Kidney (tissue), 22 donors: ENCODE measurements at places on chromosomes 5 and 9. TPM values are rescaled to one million over a fixed set of nuclear protein-coding genes. Genes with fewer than 3 reads are reported as not detected.

- DNase-seq: no peak
Measured at GRCh38 chr5:131377785-131378325, 114.0 kb downstream of the CDC42SE2 start.

DNA sequence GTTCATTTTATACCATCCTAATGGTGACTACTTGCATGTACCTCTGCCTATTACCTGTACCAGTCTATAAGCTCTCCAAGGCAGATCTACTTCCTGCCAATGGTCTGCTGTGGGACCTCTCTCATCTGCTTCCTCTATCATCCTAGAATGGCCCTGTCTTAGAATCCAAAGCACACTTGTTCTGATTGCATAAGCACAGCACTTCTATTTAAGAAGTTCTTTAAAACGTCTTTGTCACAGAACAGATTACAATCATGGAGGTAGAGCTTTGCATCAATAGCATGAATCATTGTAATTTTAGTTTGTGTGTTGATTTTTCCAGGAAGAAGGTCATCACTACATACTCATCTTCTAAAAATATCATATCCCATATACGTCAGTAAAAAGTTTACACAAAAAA, 131.8 kb upstream of the ACOT12 start:
- DNase-seq: no peak

DNA sequence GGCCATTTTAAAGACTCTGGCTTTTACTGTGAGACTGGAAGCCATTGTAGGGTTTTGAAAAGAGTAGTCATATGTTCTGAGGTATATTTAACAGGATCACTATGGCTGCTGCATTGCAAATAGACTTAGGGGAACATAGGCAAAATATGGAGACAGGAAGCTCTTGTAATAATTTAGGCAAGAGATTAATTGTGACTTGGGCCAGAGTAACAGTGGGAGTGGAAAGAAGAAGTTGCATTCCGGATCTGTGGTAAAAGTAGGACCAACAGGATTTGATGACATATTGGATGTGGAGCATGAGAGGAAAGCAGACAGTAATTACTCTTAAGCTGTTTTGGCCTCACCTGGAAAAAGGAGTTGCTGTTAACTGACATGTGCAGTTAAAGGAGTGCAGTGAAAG, 85.6 kb downstream of the SMIM15 start:
- no peak for DNase-seq

DNA sequence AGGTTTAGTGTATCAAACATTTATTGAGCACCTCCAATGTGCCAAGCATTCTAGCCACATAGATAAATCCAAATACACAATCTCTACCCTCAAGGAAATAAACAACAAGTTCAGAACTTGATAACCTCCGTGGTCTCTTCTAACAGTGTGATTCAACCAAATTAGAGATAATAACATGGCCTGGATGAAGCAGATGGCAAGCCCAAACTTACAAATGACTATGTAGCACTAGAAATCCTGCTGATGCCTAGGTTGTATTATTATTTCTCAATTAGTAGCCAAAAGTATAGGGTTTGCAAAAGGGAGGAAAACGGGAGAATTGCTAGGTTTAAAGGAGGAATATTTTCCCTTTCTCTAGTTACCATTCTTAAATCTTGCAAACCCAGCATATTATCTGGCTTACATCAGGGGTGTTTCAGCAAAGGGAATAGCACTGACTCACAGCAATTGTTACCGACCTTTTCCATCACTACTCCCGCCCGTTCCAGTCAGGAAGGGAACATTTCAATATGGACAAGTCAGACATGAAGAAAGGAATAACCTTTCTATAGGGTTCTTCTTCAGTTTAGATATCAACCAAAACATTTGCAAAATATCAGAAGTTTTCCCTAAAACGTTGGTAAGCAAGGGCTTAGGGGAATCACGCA, 2.3 kb downstream of the DPYSL3 start:
- no peak for DNase-seq

DNA sequence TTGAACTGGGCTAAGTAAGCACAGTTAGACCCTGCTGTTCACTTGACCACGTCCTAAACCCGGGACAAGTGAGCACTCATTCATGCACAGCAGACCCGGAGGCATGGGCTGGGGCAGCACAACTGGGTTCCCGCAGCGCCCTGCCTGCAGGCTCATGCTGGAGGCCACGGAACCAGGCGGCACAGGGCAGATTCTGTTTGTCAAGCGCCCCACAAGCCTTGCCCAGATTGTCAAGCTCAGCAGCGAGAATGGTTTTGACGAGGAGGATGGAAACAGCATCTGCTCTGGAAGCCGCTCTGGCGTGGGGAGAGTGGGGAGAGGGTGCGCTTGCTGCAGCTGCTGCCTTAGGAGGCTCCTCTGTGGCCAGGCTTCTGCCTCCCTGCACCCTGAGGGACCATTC, 32.7 kb downstream of the PRRT1B start:
- peak; percentile 35 for DNase-seq

The CACNA1B gene
- not detected for polyA plus RNA-seq

The SLC1A3 gene
- 1.1 TPM for polyA plus RNA-seq

The KCNV2 gene
- not detected for polyA plus RNA-seq

DNA sequence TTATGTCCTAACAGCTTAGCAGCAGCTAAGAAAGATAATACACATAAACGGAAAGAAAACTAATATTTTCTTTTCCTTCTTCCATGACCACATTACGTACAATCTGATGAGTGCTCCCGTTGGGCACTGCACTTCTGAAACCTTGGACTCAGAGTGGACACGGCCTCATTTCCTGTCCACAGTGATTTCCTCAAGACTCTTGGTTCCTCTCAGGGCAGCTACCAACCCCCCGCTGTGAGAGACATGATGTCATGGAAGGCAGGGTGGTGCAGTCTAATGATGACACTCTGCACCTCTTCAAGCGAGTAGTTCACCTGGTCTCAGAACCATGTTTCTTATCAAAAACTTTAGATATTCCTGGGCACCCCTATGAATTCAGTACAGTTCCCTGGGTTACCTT, 68.7 kb upstream of the CTSL start:
- DNase-seq: no peak

The OR2Y1 gene
- polyA plus RNA-seq: not detected

The MLANA gene
- not detected for polyA plus RNA-seq

- DNase-seq: no peak
Measured at GRCh38 chr9:127778280-127779135, at the start of gene SH2D3C. SH2D3C (minus strand) TSS chr9:127778666; CDS start chr9:127778627, 39 bp downstream.

DNA sequence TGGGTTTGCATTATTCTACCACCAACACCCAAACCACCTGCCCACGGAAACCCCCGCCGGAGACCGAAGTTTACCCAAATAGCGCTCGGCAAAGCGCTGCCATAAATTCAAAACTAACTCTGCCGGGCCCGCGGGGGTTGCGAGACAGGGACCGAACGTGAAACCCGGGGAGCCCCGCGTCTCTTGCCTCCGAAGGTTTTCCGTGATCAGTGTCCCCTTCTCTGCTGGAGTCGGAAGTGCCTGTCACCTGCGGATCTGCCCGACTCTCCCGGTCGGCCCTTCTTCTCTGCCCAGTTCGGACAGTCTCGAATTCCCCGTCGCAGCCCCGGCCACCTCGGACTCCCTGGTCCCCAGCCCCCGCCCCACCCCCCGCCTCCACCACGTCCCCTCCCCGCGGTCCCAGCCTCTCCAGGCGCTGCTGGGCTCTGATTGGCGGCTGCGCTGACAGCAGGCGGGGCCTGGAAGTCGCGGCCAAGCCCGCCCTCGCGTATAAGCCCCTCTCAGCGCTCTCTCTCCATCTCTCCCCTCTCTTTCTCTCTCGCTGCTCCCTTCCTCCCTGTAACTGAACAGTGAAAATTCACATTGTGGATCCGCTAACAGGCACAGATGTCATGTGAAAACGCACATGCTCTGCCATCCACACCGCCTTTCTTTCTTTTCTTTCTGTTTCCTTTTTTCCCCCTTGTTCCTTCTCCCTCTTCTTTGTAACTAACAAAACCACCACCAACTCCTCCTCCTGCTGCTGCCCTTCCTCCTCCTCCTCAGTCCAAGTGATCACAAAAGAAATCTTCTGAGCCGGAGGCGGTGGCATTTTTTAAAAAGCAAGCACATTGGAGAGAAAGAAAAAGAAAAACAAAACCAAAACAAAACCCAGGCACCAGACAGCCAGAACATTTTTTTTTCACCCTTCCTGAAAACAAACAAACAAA, at the start of gene RORB:
Gene RORB, plus strand, starts transcription at position 517 of the 929 bp plus-strand sequence. CDS start 642 bp downstream, outside the sequence.
- DNase-seq: peak; percentile 77

The FSD1L gene
- 1.4 TPM for polyA plus RNA-seq

GRCh38 chr9:84807870-84808390, 138.4 kb downstream of the NTRK2 start:
- DNase-seq: no peak

- no peak for DNase-seq
Measured at GRCh38 chr5:95686651-95687050, 3.9 kb upstream of the SPATA9 start.

The CCL28 gene
- polyA plus RNA-seq: 2.3 TPM

DNA sequence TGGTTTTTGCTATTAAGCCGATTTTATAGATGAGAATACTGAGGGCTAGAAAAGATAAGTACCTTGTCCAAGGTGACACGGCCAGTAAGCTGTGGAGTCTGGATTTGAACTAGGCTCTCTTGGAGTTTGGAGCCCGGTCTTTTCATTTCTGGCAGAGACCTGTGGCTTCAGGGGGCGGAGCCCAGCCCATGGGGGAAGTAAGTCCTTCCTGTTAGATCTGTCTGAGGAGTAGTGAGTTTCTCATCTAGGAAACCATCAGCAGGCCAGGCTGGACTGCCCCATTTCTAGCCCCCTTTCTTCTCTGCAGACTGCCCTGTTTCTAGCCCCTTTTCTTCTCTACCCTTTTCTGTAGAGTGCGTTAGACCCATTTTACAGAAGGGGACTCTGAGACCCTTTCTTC, 521 bp upstream of the PTGS1 start:
- DNase-seq: no peak

DNA sequence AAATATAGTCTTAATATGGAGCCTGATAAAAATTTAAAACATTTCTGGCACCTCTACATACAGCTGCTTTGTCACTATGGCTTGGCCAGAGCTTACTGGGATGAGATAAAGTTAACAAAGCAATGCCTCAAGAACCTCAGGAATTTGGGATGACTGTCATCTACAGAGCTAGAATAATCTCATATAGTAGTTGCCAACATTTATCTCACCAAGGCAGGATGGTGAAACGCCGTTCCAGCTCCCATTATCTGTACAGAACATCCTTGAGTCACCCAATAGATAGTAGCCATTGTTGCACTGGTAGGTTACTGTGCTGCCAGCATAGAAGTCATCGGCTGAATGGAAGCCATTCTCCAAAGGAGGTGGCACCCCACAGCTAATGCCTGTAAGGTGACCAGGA, 94.6 kb upstream of the TXNDC8 start:
- DNase-seq: no peak

The IL7R gene
- polyA plus RNA-seq: 0.34 TPM

The ZNG1E gene
- polyA plus RNA-seq: 52.7 TPM

The LRRTM2 gene
- not detected for polyA plus RNA-seq

The PLPPR1 gene
- 21.6 TPM for polyA plus RNA-seq

- DNase-seq: no peak
Measured at GRCh38 chr5:167064198-167064776, 1227.2 kb upstream of the WWC1 start.

The CER1 gene
- 0.45 TPM for polyA plus RNA-seq

The ARSI gene
- polyA plus RNA-seq: 1.1 TPM

The TCF7 gene
- 1.2 TPM for polyA plus RNA-seq

The SLC6A18 gene
- polyA plus RNA-seq: 1.5 TPM

The PCDHA1 gene
- not detected for polyA plus RNA-seq
